ENCODE measurements at places on chromosomes 3 and 15.
A peak's percentile ranks its signal among the peaks of the same experiment; 100 is the strongest.

DNA sequence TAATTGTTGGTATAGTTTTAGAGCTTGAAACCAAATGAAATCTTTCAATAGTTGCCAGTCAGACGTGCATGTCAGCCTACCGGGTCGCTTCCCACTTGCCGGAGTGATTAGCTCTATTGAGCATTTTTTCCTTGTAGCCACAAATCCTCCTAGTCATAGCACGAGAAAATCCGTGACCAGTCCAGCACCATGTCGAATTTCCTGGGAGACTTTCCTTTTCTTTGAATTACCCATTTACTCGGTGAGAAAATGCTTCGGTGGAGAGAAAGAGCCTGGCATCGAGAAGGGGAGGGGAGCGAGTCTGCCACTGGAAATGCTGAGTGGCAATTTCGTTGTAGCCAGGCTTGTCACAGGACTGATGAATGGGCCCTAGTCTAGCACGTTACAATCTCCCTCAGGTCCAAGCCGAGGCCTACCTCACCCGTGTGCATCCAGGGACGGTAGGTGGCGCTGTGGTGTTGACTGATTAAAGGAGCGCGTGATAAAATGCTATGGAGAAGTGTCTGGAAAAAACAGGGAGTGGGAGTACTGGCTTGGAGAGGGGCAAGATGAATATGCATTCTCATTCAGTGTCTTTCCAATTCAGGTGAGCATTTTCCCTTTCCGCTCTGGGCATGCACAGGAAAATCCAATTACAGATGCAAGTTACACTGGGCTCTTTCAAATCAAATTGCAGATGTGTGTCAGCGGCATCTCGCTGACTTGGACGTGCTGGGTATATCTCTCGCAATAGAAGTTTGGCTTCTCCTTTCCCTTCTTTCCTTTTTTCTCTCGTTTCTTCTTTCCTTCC lies 238.8 kb downstream of the EDEM1 start:
- DNase-seq: peak; percentile 52

DNA sequence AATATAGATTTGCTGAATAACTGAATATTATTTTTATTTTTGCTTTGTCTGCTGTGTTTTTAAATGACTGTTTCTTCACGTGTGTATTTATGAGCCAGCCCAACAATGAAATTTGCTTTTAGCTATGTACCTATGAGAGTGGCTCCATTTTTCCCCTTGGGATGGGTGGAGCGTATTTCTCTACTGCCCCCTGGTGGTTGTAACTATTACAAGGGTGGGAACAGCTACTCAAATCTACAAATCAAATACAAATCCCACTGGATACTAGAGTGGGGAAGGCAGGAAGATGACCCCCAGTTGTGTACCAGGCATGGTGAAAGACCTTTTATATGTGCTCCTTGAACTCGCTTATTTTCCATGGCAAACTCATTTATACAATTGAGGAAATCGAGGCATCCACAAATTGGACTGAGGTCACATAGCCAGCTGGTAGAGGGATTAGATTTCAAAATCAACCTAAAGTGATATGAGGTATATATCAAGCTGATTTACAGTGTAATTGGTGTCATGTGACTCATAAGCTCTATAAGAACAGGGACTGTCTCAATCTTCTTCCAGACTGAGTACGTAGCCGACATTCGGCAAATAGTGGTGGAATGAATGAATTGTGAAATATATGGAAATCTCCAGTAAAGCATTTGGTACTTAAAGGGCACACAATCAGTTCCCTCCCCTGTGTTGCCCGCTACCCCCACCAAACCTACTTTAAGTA lies 69.5 kb upstream of the VEPH1 start:
- no peak for DNase-seq

DNA sequence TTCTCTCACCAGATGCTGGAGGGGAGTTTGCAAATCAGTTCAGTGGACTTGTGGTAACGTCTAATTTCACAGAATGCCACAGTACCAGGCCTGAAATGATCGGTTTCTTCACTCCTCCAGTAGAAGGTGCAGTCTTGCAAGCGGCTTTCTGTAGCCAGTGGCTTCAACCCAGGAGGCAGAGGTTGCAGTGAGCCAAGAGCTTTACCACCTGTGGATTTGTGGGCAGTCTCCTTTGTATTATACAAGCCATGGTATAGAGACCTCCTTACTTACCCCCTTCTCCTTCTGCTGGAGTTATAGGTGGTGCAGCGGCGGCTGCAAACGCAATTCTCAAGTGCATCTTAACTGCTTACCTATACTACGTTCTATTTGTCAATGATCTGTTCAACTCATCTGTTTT lies 17.6 kb downstream of the EIF2AK4 start:
- no peak for DNase-seq

DNA sequence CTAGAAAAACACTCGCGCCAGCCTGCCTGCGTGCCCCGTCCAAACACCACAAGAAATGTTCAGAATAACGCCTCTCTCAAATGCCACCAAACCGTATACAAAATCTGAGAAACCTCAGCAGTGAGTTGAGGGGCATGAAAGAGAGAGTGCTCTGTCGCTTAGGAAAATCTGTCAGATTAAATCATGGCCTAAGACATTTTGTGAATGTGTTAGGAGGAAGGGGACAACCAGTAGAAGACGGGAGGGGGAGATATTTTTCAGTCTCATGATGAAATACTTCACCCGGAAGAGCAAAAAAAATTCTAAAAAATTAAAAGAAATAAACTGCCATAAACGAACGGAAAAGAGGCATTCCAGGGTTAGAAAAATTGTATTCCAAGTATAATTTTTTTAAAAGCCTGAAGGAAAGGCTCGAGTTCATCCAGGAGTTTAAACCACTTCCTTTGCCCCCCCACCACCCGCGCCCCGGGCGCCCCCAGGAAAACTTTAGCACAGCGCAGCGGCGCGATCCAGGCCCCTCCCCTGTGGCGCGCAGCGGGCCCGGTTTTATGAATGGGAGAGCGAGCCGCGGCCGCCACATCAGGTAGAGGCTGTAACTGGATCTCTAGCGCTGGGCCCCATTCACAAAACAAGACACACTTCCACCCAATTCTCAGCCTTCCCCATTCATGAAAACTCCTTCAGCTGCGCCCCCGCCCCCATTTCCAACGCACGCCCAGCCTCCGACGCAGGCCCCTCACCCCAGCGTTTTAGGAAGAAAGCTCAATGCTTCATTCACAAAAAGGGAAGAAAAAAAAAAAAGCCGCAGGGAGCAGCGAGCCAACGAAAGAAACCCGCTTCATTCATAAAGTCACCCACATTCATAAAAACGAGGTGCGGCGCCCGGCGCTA lies 1.4 kb downstream of the ETV5 start:
- peak; percentile 26 for DNase-seq

DNA sequence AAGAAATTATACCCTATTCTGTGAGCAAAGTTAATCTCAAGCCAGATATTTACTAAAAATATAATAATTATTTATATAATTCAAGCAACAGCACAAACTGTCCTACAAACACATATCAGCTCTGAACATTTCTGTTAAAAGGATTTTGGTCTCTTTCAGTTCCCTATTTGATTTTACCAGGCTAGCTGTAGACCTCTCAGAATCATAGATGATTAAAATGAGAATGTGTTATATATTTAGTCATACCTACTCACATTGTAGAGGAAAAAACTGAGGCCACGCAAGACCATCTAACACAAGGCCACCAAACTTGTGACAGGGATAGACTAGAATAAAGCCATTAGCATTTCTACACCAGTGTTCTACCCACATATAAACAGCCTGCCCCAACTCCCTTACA lies 28.5 kb downstream of the ACKR4 start:
- DNase-seq: no peak

DNA sequence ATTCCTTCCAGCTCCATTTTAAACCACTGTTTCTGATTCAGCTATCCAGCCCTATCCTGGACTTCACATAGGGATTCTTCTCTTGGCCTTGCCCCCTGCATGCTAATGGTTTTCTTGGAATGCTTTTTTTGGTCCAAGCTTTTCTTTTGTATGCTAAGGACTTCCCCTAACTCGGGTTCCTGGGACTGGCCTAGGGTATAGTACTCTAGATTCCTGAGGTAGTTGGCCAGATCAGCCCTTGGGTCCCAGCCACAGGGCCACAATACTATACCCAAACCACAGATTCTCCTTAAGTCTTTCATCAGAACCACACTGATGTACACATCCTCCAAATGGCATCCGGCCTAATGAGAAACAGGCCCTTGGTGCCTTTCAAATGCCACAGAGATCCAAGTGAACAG lies 2.8 kb downstream of the FYCO1 start:
- no peak for DNase-seq

GRCh38 chr15:66865622-66866611 lies 163.9 kb downstream of the SMAD6 start:
- DNase-seq: no peak

- no peak for DNase-seq
Measured at GRCh38 chr3:186609247-186609868, 3.5 kb upstream of the AHSG start.

- peak; percentile 13 for DNase-seq
Measured at GRCh38 chr15:76286271-76286879, 24.9 kb downstream of the ETFA start.

- DNase-seq: no peak
Measured at GRCh38 chr3:149277331-149277813, 55.7 kb upstream of the CP start.

DNA sequence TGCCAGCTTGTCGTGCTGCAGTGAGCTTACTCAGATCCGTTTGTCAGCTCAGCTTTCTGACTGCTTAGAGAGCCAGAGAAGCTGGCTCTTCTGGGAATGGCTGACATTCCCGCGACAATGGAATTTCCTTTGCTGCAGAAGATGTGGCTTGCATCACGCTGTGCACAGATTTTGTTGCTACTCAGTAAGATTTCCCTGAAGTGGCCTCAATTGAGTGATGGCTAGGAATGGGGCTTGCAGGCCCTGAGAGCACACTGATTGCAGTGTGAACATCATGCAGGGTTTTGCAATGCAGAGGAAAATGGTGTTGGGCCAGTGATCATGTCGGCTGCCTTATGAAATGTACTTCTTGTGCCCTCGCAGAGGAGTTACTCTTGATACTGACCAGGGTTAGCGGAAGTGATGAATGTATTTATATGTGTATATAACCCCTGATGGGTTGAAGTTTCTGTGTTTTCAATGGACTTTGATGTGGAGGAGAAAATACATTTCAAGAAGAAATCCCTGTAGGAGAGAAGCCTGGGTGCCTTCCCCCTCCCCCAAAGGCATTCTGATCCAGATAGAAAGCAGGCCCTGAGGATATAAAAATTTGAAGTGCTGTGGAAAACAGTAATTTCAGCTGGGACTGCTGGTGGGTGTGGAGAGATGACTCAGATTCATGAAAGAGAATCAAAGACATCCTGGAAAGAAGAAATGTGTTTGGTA lies 102.5 kb upstream of the PDZRN3 start:
- no peak for DNase-seq

- no peak for DNase-seq
Measured at GRCh38 chr3:82558081-82558480, 796.6 kb upstream of the GBE1 start.

DNA sequence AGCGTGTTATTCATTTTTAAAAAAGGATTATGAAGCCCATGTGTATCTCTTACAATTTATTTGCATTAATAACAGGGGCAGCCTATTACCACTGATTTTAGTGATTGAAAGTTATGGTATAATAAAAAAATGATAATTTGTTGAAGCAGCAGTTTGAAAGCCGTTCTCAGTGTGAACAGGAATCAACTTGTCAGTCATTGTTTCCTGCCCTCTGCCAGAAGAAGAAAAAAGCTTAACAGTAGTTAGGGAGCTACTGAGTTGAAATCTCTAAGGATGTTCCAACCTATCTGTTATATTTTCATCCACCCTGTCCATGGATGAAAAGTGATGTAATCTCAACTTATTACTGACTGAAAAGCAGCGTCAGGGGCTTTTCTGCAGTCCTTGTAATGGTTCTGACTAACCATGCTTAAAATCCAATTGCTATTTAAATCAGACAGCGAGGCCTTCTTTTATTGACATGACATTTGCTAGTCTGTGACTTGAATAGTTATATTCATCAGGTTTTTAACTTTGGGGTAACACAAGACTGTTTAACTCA lies 486.7 kb downstream of the ROBO2 start:
- no peak for DNase-seq

GRCh38 chr3:70805061-70805889 lies 492.8 kb upstream of the MDFIC2 start:
- DNase-seq: no peak

- DNase-seq: no peak
Measured at GRCh38 chr15:67801926-67802914, 23.1 kb upstream of the SKOR1 start.

GRCh38 chr3:117234331-117234730 lies 524.8 kb downstream of the TUSC7 start:
- no peak for DNase-seq

DNA sequence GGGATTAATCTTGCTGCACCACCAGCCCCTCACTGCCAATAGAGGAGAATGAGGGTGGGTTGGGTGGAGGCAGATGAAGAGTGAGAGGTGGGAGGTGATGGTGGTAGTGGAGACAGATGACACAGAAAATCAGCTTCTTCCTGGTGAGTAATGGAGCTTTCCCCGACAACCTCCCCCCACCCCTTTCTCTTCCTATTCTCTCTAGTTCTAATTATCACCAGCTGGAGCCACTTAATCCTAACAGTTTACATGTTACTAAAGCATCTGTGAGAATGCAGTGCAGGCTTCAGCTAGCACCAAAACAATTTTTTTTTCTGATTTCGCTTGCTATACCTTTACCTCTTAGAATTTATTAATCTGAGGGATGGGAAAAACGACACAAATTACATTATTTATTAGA lies 116.1 kb upstream of the DNAJC19 start:
- no peak for DNase-seq

- no peak for DNase-seq
Measured at GRCh38 chr3:148077965-148078364, 619.7 kb upstream of the AGTR1 start.

DNA sequence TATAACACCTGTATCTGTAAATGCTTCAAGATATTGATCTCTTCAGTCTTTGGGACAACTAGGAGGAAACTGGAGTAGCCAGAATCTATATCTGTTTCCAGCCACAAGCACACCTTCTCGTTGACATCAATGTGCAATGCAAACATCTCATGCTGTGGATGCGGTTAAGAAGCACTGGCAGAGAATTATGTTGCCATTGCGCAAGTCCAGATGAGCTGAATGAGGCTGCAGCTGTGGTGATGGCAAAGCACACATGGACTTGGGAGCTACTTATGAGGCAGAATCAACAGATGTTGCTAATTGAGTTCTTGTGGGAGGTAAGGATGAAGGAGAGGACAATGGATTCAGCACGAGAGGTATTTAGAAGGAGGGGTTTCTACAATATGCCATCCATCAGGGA lies 90.9 kb downstream of the STRIT1 start:
- DNase-seq: no peak

- DNase-seq: no peak
Measured at GRCh38 chr3:61530355-61530754, 31.0 kb upstream of the PTPRG start.

DNA sequence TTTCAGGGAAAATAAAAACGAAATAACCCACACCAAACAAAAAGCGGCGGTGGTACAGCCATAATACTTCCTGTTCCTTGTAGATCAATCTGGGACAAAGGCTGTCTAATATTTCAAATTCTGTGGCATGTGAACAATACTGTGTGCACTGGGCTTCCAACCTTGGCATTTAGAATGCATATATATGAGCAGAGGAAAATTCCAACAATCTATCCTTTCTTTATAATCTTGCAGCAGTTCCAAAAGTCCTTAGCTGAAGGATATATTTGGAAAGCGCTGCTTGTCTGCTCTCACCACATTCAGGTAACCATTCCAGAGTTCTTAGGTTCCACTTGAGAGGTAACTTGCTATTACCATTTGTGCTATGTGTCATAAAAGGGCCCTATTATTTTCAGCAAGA lies 231.8 kb downstream of the RBMS3 start:
- no peak for DNase-seq
